ACHN (cell line): ENCODE measurements at places on chromosomes 12 and 14.
A peak's percentile ranks its signal among the peaks of the same experiment; 100 is the strongest.

DNA sequence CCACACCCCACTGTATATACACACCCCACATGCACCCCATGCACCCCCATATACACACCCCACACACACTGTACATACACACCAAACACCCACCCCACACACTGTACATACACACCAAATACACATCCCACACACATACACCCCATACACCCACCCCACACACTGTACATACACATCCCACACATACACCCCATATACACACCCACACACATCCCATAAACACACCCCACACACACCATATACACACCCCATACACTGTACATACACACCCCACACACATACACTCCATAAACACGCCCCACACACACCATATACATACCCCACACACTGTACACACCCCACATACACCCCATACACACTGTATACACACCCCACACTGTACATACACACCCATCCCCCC lies 82.3 kb downstream of the NOC4L start:
- no peak for DNase-seq

DNA sequence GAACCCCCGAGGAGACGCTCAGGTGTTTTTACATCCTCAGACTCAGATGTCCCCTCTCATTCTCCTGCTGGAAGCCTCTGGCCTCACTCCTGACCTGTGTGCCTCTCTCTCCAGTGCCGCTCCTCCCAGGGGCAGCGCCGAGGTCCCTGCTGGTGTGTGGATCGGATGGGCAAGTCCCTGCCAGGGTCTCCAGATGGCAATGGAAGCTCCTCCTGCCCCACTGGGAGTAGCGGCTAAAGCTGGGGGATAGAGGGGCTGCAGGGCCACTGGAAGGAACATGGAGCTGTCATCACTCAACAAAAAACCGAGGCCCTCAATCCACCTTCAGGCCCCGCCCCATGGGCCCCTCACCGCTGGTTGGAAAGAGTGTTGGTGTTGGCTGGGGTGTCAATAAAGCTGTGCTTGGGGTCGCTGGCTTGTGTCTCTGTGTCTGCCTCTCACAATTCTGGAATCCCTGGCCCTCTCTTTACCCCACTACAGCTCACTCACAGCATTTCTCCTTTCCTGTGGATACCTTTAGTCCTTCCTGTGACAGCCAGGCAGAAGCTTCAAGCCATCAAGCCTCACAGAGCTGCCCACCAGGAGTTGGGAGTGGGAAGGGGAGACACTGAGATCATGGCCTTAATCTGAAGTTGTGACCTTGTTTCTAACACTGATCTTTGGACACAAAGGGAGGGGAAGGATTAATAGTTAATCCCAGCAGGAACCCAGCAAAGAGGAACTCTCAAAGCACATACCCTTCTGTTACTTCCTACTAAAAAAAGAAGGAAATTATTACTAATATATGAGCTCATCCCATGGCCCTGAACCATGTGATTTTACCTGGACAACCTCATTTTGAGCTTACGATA lies 1.1 kb upstream of the SOAT2 start:
- no peak for DNase-seq

GRCh38 chr14:29865299-29865698 lies 62.3 kb downstream of the PRKD1 start:
- no peak for DNase-seq

DNA sequence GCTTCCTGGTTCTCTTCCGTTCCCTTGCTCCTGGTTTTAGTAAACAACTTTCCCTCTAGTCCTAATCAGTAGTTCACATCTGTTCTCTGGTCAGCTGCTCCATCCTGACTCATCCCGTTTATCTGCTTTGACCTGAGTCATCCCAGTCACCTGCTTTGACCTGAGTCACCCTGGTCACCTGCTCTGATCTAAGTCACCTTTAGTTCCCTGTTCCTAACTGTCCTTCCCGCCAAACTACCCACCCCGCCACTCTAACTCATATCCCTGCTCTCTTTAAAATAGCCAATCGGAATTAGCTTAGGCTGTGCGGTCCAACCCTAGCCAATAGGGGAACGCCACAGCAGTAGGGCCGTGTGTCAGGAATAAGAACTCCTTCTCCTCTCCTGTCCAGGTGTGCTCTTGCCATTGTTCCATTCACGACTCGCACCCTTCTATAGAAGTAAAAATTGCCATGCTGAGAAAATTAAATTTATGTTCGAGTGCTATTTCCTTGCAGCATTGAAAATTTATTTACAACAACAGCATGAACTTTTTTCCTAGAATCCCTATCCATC lies 3.1 kb upstream of the ANKRD33 start:
- no peak for DNase-seq

GRCh38 chr14:23125011-23125410 lies 6.0 kb upstream of the CEBPE start:
- DNase-seq = no peak

GRCh38 chr12:132174839-132175490 lies 30.7 kb downstream of the NOC4L start:
- no peak for DNase-seq

DNA sequence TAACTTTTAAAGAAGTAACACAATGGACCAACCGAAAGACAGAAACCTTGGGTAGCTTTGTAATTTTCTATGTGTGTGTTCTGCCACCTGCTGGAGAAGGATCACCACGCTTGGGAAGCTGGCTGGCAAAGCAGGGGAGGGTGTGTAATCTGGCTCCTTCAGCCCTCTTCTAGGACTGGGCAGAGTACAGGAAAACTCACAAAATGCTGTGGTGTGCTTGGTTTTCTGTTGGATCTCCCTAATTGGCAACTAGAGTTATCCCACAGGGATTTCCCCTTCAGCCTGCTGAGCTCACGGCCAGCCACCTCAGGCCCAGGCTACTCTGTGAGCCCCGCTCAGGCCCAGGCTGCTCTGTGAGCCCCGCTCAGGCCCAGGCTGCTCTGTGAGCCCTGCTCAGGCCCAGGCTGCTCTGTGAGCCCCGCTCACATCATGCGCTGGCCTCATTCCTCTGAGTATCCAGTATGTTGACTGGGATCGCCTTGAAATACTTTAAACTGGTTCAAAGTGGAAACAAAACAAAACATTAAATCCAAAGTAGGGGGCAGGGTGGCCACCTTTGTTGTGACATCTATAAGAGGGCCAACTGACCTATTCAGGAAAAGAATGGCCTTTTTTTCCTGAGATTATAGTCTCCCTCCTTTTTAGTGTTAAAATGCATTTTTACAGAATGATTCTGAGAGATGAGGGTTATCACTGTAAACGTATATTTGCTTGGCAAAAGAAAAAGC lies 52.0 kb upstream of the RNU6-8 start:
- peak; percentile 70 for DNase-seq

- peak; percentile 19 for DNase-seq
These were observed 260.6 kb upstream of the GARIN6 start for GRCh38 chr12:99386907-99387306.

- peak; percentile 55 for DNase-seq
These were observed 6.4 kb downstream of the SSH1 start for GRCh38 chr12:108850854-108851573.

DNA sequence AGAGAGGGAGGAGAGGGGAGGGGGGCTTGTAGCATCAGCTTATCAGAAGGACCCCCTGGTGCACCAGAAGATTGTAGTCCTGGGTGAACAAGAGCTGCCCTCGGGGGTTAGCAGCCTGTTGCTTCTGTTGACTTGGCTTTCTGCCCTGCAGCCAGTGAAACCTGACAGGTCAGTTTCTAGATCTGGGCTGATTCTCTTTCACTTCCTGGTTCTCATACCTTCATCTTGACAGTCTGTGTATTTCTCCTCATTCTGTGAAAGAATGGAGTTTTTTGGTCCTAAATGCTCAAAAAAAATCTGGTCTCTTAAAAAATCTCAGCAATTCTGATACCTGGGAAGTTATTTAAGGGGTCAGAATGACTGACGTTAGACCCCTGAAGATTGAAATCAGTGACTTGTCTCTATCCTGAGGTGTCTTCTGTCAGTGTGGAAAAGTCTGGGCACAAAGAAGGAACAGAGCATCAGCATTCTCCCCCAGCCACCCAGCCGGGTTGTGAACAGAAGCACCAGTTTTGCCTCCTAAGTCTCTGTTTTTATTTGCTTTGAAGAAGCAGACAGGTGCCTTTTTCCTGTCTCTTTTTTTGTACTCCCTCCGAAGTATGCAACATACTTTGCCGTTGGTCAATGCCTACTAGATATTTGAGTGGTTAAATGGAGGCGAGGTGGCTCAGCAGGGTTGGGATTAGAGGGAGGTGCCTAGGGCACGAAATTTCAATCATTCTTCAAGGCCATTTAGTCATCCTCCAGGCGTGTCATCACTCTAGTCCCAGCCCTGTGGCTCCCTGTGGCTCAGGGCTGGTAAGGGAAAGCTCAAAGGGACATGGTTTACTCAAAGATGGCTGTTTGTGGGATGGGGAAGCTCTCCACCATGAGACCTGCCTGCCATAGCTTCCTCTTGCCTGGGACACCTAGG lies 24.0 kb downstream of the TTC9 start:
- peak; percentile 8 for DNase-seq

- DNase-seq = no peak
These were observed 259.4 kb downstream of the CACNA1C start for GRCh38 chr12:2312175-2312574.

- no peak for DNase-seq
These were observed 79.0 kb downstream of the SCN8A start for GRCh38 chr12:51669996-51670395.

GRCh38 chr14:103204852-103205540 lies 81.7 kb downstream of the TNFAIP2 start:
- DNase-seq = no peak

DNA sequence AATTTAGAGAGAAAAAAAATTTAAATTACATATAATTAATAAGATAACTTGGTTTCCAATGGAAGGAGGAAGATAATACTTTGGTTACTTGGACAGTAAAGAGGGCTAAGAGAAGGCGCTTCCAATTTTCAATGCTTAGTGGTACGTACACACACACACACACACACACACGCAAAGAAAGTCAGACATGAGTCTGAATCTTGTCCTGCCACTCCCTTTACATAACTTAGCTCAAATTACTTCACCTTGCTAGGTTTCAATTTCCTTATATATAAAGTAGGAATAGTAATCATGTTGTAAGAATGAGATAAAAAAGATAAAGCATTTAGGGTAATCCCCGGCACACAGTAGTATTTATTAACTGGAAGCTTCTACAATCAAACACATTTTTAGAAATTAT lies 39.7 kb upstream of the VCPKMT start:
- DNase-seq = no peak
